Stimulated activated CD8-positive, alpha-beta memory T cell treated with anti-CD3 and anti-CD28 coated beads, Interleukin-4, amount 100 ng/mL, for 4 hours (primary cell): ENCODE measurements at places on chromosomes 4 and X.

GRCh38 chrX:134418317-134419113, 41.5 kb upstream of the HPRT1 start:
- DNase-seq, result no peak

GRCh38 chrX:150449313-150449712, 86.2 kb downstream of the MAMLD1 start:
- DNase-seq, result no peak

DNA sequence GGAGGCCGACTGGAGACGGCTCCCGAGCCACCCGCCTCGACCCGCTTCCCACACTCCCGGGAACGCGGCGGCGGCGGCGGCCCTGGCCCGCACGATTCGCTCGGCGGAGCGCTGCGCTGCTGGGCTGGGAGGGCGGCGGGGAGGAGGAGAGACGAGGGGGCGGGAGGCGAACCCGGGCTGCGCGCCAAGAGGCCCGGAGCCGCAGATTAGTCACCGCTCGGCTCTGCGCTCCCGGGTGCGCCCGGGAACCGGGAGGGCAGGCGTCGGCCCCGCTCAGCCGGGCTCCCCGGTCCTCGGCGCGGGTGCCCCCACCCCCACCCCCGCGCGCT, 11.2 kb upstream of the BCOR start:
- DNase-seq, result no peak

DNA sequence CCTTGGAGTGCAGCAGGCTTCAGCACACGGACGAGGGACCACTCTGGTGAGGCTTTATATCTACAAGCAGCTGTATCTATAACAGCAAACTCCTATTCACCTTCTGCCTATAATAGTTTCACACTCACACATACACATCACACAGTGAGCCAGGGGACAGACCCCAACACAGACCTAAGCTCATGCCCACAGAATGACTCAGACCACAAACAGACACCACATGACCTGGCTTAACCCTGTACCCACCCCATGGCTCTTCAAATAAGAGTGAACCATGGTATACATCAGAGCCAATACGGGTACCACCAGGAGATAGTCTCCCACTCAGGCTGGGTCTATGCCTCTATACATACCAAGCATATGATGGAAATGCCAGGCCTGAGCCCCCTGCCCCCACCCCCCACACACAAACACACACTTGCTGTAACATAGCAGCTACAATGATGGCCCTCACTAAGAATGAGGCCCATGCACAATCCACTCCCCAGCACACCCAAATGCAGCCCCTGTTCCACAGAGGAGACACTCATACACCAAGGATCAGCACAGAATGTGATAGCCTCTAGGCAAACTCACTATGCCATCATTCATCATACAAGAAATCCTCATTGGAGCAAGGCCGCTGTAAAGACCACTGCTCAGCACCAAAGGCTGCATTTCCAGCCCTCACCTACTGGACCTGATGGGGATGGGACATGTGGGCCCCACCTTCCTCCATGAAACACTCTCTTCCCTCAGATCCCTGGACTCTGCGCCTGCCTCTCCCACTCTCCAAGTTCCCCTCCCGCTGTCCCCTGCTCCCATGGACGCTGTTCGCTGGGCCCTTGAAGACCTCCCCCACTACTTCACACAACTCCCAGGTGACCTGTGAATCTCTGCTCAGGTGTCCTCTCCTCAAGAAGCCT, 62.1 kb upstream of the XIAP start:
- DNase-seq, result no peak

- no peak for DNase-seq
These were observed 52.5 kb downstream of the POF1B start for GRCh38 chrX:85327060-85327333.

- no peak for DNase-seq
These were observed 214.0 kb upstream of the PSAPL1 start for GRCh38 chr4:7648544-7649395.

GRCh38 chr4:31979988-31980387, 1259.8 kb downstream of the PCDH7 start:
- DNase-seq, result no peak

GRCh38 chr4:89331686-89332544, 24.3 kb upstream of the GPRIN3 start:
- no peak for DNase-seq

DNA sequence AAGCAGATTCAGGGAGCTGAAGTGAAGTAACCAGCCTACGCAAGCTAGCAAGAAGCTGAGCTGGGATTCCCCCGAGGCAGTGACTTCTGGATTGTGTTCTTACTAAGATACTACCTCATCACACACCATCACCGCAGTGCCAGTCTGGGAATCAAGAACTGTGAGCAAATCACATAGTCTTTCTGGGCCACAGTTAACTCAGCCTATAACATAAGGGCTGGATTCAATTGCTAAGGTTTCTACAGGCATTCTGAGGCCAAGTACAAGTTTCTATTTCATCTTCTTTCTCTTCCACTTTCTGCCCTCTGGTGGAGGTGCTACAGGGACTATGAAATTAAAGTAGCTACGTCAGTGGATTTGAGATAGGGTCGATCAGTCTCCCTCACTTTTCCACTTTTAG, 1.4 kb upstream of the CORIN start:
- DNase-seq, result no peak
